ENCODE measurements at places on chromosomes 2 and 18. TPM values are rescaled to one million over a fixed set of nuclear protein-coding genes. Genes with fewer than 3 reads are reported as not detected.

Gene KCNJ3
- not detected for total RNA-seq

Gene TMEM198
- not detected for total RNA-seq

Gene CFAP210
- total RNA-seq = not detected

Gene GALR1
- not detected for total RNA-seq

Gene OSBPL6
- 5.4 TPM for total RNA-seq

Gene SERPINB13
- total RNA-seq = not detected

Gene CLHC1
- total RNA-seq = 5.5 TPM

Gene CREG2
- 0.81 TPM for total RNA-seq

Gene FER1L5
- total RNA-seq = not detected

Gene GALNT14
- total RNA-seq = not detected

Gene IL36G
- total RNA-seq = not detected

Gene TRIM43B
- total RNA-seq = not detected

Data from pulmonary artery endothelial cell (primary cell).